Central memory CD8-positive, alpha-beta T cell (primary cell): ENCODE measurements at places on chromosomes 5 and 9.

- no peak for DNase-seq
Measured at GRCh38 chr9:121345070-121345469, 25.0 kb downstream of the STOM start.

- DNase-seq: no peak
Measured at GRCh38 chr9:131869348-131869747, 129.5 kb upstream of the RAPGEF1 start.

- DNase-seq: no peak
Measured at GRCh38 chr9:90322296-90322695, 320.3 kb downstream of the DIRAS2 start.

DNA sequence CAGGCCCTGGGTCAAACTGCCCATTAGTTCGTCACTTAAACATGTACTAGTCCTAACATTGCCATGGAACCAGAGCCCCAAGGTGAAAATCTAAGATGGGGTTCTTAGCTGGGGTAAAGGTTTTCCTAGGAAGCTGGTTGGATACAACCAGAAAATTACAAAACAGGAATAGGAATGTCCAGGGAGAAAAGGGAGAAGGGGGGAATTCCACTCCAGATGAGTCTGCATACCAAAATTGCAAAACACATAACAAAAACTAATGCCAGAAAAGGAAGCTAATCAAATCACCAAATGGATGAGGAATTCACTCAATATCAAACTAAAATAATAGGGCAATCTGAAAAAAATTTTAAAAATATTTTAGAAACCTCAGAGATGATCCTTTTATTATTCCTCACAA lies 396.2 kb downstream of the EFNA5 start:
- DNase-seq: no peak

DNA sequence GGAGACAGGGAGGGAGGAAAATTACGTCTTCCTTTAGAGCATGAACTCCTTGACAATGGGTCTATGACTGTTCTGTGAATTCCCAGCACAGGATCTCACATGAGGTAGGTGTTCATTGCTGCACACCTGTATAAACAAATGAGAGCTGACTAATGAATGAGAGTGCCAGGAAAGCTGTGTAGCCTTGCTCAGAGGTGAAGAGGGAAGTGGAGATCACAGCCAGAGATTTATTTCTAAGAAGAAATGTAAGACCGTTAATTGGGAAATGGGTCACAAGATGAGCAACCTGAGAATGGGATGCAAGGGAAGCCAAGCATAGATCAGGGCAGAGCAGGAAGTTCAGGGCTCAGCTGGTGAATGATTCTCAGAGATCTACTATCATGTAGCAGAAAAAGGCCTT lies 295.1 kb downstream of the CDK5RAP2 start:
- no peak for DNase-seq

GRCh38 chr5:13606051-13606450 lies 338.4 kb downstream of the DNAH5 start:
- no peak for DNase-seq

GRCh38 chr5:142446131-142446959 lies 121.5 kb upstream of the SPRY4 start:
- DNase-seq: no peak

DNA sequence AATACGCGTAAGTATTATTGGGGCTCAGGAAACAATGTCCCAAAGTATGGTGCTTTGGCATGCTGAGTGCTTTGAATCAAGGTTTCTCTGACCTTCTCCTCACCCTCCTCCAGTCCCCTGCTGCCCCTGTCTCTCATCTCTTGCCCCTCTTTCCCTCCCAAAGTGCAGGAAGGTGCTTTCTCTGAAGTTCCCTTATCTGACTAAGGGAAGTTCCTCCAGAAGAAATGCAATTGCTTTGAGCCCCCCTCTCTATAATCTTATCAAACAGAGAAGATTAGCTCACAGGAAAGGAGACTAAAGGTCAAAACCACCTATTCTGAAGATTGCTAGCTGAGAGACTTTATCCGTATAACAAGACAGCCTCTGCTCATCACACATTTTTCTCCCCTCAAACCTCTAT lies 288.1 kb downstream of the ARL15 start:
- DNase-seq: no peak

- DNase-seq: no peak
Measured at GRCh38 chr9:109192732-109193361, 25.8 kb upstream of the FRRS1L start.

- DNase-seq: peak; percentile 79
Measured at GRCh38 chr9:132901858-132902831, 23.4 kb downstream of the SPACA9 start.

DNA sequence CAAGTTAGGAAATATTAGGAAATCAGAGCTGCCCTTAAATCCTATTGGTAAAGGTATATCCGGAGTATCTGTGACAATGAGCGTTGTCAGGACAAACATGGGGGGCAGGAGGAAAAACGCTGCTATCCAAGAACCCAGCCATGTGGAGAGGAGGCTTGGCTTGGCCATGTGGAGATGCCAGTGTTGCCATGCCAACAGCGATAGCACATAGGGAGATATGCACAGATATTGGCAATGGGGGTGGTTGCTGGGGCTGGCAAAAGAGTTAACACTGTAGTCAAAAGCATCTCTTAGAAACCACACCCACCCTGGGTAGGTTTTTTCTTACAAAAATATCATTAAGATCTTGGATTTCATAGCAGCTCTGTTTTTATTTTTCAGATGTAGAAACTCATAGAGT lies 106.4 kb upstream of the ASTN2 start:
- no peak for DNase-seq

GRCh38 chr9:98333703-98334582 lies 78.5 kb upstream of the TBC1D2 start:
- DNase-seq: no peak

GRCh38 chr9:3012842-3013241 lies 168.9 kb upstream of the PUM3 start:
- DNase-seq: no peak

- no peak for DNase-seq
Measured at GRCh38 chr5:111453295-111453694, 59.0 kb downstream of the STARD4 start.

DNA sequence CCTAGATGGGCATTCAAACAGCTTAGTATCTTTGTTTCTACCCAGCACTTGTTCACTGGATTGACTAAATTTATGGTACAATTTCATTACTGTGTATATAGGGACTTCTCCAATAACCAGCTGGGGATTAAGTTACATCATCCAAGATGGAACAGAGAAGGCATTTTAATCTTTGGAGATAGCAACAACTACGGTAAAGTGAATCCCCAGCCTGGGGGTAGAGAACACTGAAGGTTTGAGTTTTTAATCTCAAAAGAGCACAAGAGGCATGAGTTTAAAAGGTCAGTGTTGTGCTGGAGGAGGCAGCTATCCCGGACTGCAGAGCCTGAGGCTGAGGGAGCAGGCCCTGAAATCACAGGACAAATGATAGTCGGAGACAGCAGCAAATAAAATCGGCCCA lies 28.6 kb downstream of the DDX31 start:
- DNase-seq: no peak

GRCh38 chr5:16119790-16120189 lies 59.8 kb downstream of the MARCHF11 start:
- no peak for DNase-seq

- DNase-seq: no peak
Measured at GRCh38 chr5:145887976-145888574, 15.3 kb upstream of the GRXCR2 start.

GRCh38 chr5:62593331-62593730 lies 14.7 kb downstream of the LRRC70 start:
- DNase-seq: no peak

DNA sequence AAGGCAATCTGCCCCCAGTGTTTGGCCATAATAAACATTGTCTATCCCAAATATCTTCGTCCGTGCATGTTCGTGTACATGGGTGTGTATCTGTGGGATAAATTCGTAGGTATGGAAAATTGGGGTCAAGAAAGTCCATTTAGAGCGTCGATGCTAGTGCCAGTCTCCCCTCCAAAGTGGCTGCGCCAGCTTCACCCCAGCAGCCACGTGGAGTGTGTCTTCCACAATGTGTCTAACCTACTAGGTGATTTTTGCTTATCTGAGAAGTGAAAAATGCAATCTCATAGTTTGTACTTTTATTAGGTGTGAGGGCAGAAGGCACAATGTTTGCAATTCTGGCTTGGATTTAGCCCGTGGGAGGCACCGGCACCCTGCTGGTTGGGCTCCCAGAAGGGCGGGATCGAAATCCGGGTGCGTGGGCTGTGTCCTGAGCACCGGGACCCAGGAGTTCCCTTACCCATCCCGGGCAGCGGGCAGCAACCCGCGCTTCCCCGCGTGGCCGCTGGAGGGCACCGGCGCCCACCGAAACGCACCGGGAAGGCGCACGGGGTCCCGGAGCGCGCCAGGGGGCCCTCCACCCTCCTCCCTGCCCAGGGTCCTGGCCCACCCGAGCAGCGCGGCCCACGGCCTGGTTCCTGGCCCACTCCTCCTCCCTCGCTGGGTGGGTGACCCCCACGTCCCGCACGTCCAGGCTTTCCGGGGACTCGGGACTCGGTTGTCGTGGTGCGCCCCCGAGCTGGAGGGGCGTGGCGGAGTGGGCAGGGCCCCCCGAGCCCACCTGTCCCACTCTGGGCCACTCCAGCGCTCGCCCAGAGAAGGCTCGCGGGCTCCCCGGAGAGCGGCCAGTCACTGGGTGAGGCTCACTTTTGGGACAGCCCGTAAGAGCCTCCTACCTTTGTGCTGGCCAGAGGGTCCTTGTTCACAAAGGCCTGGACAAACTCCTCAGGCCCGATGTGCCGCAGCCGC lies 55.4 kb upstream of the RNF130 start:
- DNase-seq: no peak

DNA sequence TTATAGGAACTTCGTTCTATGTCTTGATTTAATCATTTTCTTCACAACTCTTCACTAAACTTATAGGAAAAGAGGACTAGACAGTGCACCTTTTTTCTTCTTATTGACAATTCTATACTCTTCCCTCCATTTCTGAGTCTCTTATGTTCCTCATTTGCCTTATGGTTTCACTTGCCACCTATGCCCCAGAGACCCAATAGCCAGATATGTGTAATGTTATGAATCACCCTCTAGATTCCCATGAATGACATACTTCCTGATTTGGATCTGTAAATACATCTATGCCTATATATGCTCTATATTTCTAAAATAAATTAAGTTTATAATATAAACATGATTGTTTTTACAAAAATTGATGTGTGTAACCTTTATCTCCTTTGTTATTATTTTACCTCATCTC lies 514.1 kb upstream of the MEF2C start:
- DNase-seq: no peak

DNA sequence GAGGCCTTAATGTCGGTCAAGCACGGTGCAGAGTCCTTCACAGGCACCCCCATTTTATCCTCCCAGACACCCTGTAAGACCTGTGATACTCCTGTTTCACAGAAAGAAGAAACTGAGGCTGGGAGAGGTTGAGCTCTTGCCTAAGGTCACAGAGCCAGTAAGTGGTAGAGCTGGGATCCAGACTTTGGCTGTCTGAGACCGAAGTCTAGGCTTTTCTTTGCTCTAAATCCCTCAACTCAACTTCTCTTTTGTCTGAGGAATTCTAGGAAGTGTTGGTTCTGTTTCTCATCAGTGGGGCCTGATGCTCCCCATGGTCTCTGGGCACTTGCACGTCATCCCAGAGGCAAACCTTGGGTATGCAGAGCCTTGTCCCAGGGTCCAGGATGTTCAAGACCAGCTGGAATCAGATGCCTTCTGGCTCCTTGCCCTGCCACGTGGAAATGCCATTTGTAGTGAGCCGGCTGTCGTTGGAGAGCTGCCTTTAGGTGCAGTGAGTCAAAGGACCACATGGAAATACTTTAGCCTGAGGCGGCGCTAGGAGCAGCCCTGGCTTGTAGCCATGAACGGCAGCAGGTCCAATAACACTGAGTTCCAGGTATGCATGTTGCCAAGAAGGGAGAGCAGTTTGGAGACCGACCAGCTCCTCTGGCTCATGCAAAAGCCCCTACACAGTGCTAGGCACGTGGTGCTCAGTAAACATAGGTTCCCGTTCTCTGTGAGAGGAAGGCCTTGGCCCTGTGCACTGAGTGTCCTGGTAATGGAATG lies 9.2 kb downstream of the DCANP1 start:
- DNase-seq: no peak

- no peak for DNase-seq
Measured at GRCh38 chr5:50964746-50965653, 298.6 kb downstream of the PARP8 start.

DNA sequence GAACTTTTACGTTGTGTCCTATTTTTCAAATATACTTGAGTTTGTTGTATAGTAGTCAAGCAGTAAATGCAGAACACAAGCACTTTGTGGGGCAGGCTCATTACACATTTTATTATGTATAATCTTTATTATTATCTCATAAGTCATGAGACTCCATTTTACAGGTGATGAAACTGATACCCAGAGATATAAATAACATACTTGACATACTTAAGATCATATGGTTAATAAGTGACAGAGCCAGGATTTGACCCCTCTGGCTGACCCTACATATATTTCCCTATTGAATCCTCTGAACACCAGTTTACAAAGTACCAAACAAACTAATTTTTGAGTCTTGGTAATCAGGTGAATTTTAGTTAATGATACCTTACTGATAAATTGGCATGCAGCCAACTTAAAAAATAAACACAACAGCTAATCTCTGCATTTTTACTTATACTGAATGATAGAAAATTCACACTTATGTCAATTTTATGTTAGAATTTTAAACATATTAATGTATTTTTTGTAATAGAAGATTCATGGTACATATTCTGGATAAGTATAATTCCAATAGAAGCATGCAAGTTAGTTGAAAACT lies 305.0 kb upstream of the MEF2C start:
- DNase-seq: no peak

DNA sequence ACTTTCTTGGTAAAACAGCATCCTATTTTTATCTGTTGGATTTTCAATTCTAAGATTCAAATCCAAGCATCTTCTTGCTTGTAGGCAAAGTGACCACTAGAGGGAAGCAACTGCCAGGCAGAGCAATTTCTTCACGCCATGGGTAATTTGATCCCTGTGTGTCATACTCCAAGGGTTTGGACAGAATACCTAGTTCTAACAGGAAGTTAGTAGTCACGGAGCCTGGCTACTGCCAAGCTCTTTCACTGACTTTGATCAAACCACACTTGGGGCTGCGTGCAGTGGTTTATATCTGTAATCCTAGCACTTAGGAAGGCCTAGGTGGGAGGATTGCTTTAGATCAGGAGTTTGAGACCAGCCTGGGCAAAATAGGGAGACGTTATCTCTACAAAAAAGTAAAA lies 473.6 kb upstream of the TNC start:
- no peak for DNase-seq

GRCh38 chr9:93390953-93391515 lies 60.5 kb upstream of the FAM120A start:
- no peak for DNase-seq

GRCh38 chr9:137217276-137218211 lies 4.5 kb downstream of the RNF208 start:
- DNase-seq: no peak

- DNase-seq: no peak
Measured at GRCh38 chr5:179417696-179418095, 72.4 kb upstream of the ADAMTS2 start.
